Naive thymus-derived CD8-positive, alpha-beta T cell (primary cell): ENCODE measurements at places on chromosomes 7 and 10. TPM values are rescaled to one million over a fixed set of nuclear protein-coding genes. Genes with fewer than 3 reads are reported as not detected.

Gene KCTD7
- 11.9 TPM for polyA plus RNA-seq

Gene ARPC1B
- polyA plus RNA-seq = 712 TPM

Gene CNPY1
- not detected for polyA plus RNA-seq

Gene NPC1L1
- polyA plus RNA-seq = not detected

Gene GLCCI1
- 14.7 TPM for polyA plus RNA-seq

Gene GATAD1
- 9.3 TPM for polyA plus RNA-seq

Gene OR2A12
- polyA plus RNA-seq = not detected

Gene SLC26A3
- polyA plus RNA-seq = not detected

Gene AKR1C4
- polyA plus RNA-seq = not detected

Gene VAX1
- not detected for polyA plus RNA-seq

Gene AS3MT
- not detected for polyA plus RNA-seq

Gene LDB3
- polyA plus RNA-seq = not detected

Gene DPP6
- polyA plus RNA-seq = not detected

Gene AFAP1L2
- 1.6 TPM for polyA plus RNA-seq
